ENCODE measurements at places on chromosomes 3 and 15.

- DNase-seq, result no peak
These were observed 95.8 kb upstream of the CACNA2D3 start for GRCh38 chr3:54026543-54026942.

DNA sequence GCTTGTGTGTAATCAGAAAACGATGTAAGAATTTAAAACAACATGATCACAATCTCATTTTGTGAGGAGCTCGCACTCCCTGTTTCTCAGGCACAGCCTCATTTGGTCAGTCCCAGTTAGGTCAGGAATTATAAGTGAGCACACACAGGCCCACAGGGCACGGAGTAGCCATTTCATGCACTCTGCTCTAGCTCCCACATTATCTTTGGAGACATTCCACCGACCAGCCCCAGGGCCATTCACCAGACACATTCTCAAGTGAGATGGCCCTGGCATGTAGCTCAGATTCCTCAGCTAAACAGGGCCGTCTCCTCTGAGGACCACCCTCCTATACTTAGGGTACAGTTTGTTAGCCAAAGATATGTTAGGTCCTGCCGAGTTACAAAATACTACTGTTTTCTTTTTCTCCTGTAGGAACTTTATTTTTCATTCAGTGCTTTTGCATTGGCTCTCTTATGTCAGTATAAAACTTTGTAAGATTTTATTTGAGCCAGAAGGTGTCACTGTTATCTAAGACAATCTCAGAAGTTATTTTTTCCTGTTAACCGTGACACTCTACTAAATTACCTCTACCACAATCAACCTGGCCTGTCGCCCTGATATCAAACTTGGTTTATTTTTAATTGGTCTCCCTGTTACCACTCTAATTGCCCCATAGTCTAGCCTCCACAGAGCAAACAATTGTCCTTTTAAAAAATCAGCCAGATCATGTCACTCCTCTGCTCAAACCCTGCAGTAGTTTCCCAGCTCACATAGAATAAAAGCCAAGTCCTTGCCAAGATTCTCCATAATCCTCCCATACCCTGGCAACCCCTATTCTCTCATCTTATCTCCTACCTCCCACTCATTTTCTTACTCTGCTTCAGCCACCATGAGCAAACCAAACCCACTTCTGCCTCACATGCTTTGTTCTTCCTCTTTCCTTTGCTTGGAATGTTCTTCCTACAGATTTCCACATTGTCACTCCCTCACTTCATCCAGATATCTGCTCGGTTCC is 105.7 kb downstream of the PPP2R3A start:
- no peak for DNase-seq

- no peak for DNase-seq
These were observed 85.7 kb downstream of the OXNAD1 start for GRCh38 chr3:16350597-16351318.

- no peak for DNase-seq
These were observed 1.3 kb downstream of the ZNF710 start for GRCh38 chr15:90002428-90002844.

DNA sequence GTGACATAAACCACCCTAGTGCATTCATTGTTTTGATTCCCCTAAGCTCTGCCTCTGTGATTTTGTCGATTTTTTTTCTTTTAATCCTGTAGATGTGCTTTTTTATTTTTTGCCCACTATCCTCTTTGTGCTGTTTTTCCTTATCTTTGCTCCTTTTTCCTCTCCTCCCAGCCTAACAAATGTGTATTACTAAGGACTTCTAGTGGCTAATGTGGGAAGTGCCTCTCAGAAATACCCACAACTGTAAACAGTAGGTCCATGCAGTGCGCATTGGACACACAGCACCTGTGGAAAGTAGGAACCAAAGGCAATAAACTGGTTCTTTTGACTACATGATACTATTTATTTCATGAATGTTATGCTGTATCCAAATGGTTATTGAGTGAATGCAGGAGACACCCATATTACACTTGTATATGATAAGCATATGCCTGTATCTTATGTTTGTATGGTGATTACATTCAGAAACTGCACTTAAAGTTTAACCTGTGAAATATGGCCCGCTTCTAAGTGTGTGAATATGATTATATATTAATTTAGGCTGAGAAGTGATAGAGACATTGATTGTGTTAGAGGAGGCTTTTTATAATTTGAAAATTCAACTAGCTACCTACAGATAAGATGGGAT is 147.8 kb downstream of the PLCL2 start:
- no peak for DNase-seq

DNA sequence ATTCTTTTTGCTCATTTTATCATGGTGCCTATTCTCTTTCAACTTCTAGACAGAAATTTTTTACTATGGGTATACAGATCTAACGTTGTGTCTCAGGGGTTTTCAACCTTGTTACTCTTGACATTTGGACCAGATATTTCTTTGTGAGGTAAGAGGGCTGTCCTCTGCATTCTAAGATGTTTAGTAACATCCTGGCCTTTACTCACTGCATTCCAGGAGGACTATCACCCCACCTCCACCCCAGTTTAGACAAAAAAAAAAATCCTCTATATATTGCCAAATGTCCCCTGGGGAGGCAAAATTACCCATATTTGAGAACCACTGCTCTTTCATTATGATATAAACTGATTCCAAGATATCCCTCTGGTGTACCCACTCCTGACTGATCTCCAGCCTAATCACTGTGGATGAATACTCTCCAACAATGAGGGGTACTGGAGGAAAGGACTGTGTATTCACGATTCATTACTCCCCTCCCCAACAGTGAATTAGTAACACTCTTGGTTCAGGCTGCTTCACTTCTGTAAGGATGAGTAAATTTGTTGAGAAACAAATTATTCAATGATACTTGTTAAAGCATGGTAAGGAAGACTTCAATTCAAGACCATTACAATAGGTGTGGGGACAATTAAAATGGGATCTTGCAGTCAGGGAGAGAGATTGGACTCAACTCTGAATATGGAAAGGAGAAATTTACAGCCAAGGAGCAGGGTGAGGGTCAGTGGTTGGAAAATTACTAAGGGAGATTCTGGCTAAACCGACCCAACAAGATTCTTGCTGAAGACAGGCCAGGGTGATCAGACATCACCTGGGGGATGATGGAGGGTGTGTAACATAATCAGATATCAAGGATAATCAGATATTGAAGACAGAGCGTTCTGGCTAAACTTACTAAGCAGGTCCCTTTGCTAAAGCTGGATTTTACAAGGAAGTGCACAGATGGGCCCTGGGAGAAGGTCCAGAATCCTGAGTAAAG is 123.8 kb upstream of the DAZL start:
- no peak for DNase-seq

DNA sequence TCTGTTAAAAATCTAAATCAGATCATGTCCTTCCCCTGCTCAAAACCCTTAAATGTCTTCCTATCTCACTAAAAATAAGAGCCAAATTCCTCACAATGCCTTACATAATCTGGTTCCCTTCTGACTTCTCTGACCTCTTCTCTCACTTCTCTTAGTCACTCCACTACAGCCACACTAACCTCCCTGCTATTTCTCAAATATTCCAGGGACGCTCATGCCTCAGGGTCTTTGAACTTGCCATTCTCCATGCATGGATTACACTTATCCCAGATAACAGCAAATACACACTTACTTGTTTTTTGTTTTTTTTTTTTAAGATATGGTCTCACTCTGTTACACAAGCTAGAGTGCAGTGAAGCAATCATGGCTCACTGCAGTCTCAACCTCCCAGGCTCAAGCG is 8.5 kb downstream of the TP53BP1 start:
- DNase-seq, result no peak

DNA sequence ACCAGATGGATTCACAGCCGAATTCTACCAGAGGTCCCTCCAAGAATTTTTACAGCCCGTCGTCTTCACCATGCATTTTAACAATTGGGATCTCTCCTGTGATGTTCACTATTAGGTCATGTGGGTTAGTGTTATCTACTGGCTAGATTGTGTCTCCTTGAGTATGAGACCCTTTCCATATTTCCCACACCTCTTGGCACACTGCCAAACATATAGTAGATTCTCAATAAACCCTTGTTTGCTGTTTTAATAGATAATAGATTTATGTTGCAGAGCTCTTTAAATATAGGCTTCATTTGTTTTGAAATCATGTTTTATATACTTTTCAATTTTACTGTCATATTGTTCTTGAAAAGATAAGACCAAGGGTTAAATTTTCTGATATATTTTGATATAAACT is 34.9 kb upstream of the ADGRG7 start:
- no peak for DNase-seq

GRCh38 chr3:84175449-84175848 is 783.3 kb upstream of the CADM2 start:
- no peak for DNase-seq

GRCh38 chr3:36488077-36488789 is 107.9 kb downstream of the STAC start:
- DNase-seq, result no peak
